ENCODE measurements at places on chromosomes 2 and 18. TPM values are rescaled to one million over a fixed set of nuclear protein-coding genes. Genes with fewer than 3 reads are reported as not detected.

GRCh38 chr2:212523756-212524155 is 14.8 kb downstream of the ERBB4 start:
- DNase-seq = no peak

- DNase-seq = peak; percentile 91
Observed at GRCh38 chr2:66574701-66575624, 140.0 kb downstream of the MEIS1 start.

GRCh38 chr2:68877079-68877772 is 6.0 kb upstream of the BMP10 start:
- DNase-seq = no peak

- no peak for DNase-seq
Observed at GRCh38 chr2:181241797-181242196, 215.4 kb upstream of the ITGA4 start.

DNA sequence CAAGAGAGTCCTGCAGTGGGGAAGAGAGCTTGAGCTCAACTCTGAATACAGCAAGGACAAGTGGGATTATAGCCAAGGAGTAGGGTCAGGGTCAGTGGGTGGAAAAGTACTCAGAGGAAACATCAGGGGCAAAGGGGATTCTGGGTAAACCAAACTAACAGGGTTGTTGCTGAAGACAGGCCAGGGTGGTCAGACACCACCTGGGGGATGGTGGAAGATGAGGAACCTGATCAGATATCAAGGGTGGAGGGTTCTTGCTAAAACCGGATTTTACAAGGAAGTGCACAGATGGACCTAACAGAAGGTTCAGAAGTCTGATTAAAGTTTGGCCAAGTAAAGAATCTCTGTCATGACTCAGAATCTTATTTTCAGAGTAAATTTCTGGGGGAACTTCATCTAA is 16.5 kb downstream of the OSBPL1A start:
- DNase-seq = no peak

- DNase-seq = no peak
Observed at GRCh38 chr2:200450288-200450687, 59.6 kb downstream of the KCTD18 start.

The CCDC150 gene
- polyA plus RNA-seq = 4.6 TPM

GRCh38 chr2:25030702-25031101 is 11.2 kb upstream of the EFR3B start:
- no peak for DNase-seq

- no peak for DNase-seq
Observed at GRCh38 chr2:98588880-98589431, 19.4 kb downstream of the COA5 start.

- peak; percentile 78 for DNase-seq
Observed at GRCh38 chr2:100819370-100820272, at the start of gene NPAS2. Gene NPAS2, plus strand, starts transcription at chr2:100820139. Its CDS starts 84,616 bp downstream, at chr2:100904755.

- DNase-seq = no peak
Observed at GRCh38 chr2:239523147-239523953, 122.5 kb upstream of the HDAC4 start.

DNA sequence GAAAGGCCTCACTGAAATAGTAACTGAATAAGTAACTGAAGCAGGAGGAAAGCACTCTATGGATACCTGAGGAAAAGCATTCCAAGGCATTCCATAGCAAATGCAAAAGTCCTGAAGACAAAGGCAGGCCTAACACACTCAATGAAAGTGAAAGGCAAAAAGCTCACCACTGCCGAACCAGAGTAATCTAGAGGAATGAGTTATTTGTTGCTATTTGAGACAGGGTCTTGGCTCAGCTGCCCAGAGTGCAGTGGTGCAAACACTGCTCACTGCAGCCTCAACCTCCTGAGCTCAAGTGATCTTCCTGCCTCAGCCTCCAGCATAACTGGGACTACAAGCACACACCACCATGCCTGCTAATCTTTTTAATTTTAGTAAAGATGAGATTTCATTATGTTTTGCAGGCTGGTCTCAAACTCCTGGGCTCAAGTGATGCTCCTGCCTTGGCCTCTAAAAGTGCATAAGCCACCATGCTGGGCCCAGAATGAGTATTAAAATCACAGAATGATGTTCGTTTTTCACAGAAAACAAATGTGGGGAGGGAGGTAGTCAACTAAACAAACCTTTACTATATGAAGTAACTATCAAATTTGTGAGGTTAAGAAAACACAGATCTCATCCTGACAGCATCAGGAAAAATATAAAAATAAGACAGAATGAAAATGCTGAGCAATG is 17.9 kb downstream of the PIAS2 start:
- DNase-seq = no peak

DNA sequence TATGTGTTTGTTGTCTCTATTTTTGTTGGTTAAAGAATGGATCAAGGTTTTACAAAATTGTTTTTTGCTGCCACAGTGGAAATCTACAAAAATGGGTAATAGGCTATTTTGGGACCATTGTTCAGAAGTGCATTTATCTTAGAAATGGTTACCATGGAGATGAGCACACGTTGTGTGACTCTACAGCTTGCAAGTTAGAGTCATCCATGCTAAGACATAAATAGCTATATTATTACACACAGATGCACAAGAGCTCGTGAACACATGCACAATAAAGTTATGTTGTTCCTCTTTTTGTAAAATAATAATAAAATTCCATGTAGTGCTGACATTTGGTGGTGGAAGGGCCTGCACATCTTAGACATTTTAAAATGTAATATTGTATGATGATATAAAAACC is 15.5 kb upstream of the DUSP19 start:
- no peak for DNase-seq

- no peak for DNase-seq
Observed at GRCh38 chr2:175123254-175123653, 44.7 kb downstream of the ATF2 start.

The REG3A gene
- polyA plus RNA-seq = not detected

DNA sequence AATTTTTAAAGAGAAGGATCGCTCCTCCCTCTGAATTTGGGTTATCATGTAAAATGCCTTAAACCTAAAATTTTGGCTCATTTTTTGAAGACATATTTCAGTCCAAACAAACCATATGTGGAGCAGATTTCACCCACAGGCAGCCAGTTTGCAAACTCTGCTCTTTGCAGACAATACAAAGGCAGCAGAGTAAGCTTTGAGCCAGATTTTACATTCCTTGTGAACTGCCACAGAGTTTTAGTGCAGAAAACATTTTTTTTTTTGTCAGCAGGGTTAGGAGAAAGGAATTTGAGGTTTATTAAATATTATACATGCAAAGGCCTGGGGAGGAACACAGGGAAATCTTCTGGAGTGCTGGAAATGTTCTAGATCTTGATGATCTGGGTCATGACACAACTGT is 171.9 kb upstream of the FN1 start:
- DNase-seq = no peak

The LOXHD1 gene
- not detected for polyA plus RNA-seq

DNA sequence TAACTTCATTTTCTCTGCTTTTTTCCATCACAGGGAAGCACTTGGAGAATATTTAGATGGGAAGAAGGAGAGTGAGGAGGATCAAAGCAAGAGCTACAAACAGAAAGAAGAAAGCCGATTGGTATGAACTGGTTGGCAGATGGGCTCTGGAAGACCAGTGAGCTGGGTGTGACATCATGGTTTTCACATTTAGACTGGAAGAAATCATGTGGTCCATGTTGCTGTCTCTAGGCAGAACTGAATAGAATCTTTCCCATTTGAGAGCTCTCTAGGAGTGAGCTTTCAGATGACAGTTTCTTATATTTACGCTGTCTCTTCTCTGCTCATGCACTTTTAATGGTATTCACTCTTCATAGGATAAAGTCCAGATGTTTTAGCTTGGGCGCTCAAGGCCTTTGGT is 12.6 kb downstream of the DRC1 start:
- no peak for DNase-seq

The RTP5 gene
- polyA plus RNA-seq = not detected

- no peak for DNase-seq
Observed at GRCh38 chr2:50443868-50444630, 587.9 kb downstream of the NRXN1 start.

DNA sequence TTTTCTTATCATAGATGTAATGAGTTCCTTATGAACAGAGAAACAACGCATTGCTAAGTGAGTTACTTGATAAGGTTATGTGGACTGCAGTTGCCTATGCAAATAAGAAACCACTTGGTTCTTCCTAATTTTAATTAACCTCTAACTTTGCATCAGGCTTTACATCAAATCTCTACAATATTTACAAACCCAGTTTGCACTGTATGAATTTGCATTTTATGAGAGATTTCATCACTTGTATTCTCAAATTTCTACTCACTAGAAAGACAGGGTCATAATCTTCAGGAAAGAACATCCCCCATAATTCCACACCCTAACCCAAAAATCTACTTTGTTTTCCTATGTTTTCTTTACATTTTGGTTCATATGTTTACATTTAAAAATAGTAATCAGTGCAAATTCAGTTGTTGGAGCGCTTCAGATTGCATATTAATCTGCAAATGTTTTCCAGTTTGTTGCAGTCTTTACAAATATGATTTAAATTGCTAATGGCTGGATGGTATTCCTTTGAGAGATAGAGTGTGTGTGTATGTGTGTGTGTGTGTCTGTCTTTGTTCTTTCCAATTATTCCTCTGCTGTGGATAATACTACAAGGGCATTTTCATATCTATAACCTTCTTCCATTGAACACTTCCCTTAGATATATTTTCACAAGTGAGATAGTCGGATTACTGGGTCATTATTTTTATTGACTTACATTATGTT is 106.1 kb downstream of the COL4A4 start:
- DNase-seq = no peak

DNA sequence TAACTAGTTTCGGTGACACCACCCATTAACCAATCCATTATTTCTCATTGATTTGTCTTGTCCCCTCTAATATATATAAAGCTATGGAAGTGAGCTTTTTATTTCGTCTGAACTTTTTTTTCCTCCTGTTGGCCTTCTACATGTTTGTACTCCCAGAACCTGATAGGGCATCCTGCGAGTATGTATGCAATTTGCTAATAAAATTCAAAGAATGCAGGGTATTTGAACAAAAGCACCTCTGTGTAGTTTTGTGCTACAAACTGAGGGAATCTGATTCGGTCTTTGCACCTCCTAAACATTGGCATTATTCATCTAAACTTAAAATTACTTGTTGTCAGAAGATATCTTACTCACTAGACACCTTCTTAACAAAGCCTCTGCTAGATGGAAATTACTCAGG is 242.9 kb upstream of the TMEFF2 start:
- no peak for DNase-seq

The GALR1 gene
- polyA plus RNA-seq = not detected

GRCh38 chr2:214107726-214108125 is 303.1 kb upstream of the VWC2L start:
- DNase-seq = no peak

The ELOA2 gene
- not detected for polyA plus RNA-seq

The DSG4 gene
- not detected for polyA plus RNA-seq

The PAX8 gene
- 0.08 TPM for polyA plus RNA-seq

- no peak for DNase-seq
Observed at GRCh38 chr18:75111760-75112159, 97.2 kb downstream of the PTGR3 start.

The KIDINS220 gene
- 22.8 TPM for polyA plus RNA-seq

DNA sequence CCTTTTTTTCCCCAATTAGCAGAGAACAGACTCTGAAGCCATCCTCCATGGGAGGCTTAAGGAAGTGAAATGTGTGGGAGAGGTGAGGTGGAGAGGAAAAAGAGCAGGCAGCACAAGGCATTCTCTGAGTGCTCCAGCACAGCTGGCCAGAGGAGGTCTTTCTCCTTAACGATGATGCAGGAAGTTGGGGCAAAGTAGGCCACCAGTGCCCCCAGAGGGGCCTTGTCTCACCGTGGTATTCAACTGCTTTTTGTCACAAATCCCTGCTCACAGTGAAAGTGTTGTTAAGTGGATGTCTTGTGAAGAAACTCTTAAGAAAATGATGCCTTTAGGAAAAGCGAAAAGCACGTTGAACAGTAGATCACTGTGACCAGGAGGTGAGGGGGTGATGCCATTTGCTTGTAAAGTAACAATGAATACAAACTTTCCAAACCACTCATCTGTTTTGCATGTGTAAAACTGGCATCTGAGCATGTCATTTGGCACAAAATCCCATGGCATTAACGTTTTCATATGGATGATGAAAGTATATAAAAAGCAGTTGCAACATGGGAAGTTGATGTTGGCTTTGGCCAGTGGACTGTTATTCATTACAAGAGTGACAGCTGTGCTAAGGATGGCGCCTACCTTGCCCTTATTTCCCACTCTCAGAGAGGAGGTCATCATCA is 49.2 kb upstream of the CDC42EP3 start:
- DNase-seq = no peak

GRCh38 chr2:119408221-119408619 is 23.4 kb upstream of the TMEM37 start:
- DNase-seq = no peak

DNA sequence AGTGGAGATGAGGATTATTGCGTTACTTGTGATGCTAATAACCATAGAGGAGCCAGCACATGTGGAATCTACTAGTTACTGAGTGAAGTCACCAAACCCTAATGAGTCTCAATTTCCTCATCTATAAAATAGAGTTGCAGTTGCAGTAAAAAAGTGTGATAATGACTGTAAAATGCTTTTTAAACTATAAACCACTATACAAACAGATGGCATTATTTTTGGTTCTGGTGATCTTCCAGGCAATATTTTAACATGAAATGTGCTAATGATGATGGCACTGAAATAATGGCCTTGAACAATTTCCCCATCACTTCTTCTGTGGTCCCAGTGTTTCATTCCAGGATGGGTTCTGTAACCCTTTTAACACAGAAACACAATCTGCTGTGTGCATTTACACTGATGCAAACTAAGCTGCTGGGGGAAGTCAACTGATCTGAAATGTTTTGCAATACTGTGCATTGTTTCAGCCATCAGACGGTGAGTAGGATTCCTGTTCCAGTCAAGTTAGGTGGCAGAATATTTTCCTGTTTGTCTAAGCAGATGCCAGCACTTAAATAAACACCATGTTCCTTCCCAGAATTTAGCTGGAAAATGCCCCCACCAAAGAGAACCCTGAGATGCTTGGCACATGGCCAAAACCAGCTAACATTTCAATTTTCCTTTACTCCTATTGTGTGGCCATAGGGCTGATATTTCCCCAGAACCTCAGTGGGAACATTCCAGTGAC is 52.6 kb downstream of the TACR1 start:
- no peak for DNase-seq

DNA sequence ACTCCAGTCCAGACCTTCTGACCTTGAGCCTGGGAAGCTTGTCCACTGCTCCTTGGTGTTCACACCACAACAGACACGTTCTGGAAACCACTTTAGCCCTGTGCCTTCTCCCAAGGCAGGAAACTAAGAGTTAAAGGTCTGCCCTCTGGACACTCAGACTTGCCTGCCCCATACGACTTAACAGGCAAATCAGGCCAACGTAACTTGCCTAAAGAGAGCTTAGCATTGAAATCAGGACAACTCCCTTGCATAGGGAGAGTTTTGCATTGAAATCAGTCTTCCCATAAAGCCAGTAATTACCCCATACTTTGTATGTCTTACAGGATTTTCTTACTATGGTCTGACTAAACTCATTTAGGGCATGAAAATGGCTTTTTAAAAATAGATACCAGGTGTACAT is 18.5 kb downstream of the NFE2L2 start:
- no peak for DNase-seq

The ALPI gene
- not detected for polyA plus RNA-seq

Measured in SK-N-SH (cell line).